Memory B cell (primary cell): ENCODE measurements at places on chromosomes 5 and 9.

DNA sequence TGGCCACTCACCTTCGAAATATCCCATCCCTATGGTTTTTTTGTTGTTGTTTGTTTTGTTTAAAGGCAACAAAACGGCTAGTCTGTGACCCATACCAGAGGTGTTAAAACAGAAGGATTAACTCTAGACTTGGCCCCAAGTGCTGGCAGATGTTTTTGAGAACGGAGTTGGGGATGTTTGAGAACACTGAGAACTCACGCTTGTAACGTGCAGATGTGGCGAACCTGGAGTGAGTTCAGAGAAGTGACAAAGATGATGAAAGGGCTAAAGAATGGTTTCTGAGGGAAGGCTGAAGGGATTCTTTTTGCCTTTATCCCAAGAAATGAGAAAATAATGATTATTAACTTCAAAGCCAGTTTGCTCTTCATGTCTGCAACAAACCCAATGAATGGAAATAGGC is 286.5 kb downstream of the ZNF608 start:
- no peak for DNase-seq

DNA sequence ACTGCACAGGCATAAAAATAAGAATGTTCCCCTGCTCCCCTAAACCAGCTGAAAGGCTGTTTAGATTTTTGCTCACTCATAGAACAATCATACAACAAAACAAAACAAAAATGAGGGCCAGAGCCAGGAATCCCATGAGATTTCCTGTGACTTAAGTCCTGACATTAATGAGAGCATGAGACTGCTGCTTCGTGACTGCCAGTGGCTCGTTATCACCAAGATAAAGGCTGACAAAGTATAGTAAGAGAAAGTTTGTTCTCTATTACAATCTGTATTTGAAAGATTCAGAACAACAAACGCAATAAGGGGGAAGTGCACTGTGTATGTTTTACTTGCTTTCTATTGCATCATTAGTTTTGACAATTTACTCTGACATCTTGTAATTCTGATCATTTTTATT is 837.1 kb upstream of the C9orf72 start:
- no peak for DNase-seq

- no peak for DNase-seq
These were observed 262.0 kb downstream of the MAN2A1 start for GRCh38 chr5:109951758-109952157.

- no peak for DNase-seq
These were observed 949 bp downstream of the SERINC5 start for GRCh38 chr5:80254767-80255430.

- DNase-seq, result no peak
These were observed 133.8 kb downstream of the MRPL36 start for GRCh38 chr5:1665803-1666202.

DNA sequence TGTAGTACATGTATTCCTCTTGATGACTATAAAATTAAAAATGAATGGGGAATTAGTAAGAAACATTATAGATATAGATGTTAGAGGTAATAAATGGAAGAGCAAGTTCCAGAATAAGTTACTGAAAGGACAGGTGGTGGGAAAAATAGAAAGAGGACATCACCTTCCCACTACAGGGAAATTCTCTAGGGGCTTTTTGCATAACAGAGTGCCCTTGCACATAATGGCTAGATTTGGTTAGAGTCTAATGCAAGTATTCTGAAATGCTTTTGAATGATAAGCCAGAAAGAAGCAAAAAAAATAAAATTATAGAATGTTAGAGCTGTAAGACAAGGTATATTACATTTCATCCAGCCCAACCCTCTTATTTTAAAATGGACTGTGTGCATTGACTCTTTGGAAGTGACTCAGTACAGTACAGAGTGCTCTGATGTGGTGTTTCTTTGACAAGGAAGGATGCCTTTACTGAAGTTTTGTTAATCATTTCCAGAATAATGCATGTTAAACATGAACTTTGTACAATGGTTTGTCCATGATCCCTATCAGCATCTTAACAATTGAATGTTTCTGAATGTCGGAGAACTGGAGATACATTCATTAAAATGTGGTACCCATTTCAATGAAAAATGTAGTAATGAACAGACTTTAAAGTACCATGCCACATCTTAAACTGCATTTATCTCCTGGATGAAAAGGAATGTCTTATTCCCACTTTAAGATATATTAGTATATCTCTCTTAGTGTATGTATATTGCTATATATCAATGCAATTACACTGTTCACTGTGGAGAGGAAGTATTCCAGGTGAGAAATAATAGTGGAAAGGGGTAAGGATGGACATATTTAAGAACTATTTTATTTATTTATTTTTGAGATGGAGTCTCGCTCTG is 391.1 kb downstream of the ADGRV1 start:
- no peak for DNase-seq

DNA sequence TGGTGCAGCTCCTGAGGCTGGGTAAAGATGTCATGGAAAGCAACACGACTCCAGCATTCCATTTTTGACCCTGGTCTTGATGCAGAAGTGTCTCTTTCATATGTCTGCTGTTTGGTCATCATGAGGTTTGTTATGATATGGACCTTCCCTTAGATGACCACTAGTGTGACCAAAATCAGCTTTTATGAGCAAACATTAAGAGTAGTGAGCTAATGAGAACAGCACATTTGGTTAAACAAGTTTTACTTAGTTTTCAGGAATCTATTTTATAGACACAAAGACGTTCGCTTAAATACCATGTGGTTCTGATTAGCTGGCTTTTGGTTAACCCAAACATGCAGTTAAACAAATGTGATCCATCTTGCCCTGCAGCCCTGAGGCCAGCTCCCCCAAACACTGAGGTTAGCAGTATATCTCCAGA is 56.7 kb upstream of the ACTBL2 start:
- no peak for DNase-seq

GRCh38 chr5:126015235-126016181 is 407.7 kb upstream of the GRAMD2B start:
- DNase-seq, result no peak

DNA sequence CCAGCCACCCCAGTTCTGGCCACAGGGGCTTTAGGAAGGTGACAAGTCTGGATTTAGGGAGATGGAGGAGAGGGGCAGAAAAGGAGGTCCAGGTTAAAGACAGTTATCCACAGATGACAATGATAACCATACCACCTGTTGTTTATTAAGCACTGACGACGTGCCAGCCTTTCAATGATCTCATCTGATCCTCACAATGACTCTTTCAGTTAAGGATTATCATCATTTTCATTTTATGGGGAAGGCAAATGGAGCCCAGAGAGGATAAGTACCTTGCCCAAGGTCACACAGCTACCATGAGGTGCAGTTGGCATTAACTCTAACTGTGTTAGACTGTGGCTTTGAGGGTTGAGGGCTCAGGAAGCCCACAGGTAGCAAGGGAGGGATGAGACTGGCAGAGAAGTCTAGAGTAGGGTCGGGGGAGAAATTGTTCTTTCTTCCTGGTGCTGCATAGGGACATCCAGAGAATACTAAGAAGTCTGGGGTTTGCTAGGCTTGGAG is 21.5 kb upstream of the JADE2 start:
- no peak for DNase-seq
